ENCODE measurements at places on chromosomes 7 and 10.

DNA sequence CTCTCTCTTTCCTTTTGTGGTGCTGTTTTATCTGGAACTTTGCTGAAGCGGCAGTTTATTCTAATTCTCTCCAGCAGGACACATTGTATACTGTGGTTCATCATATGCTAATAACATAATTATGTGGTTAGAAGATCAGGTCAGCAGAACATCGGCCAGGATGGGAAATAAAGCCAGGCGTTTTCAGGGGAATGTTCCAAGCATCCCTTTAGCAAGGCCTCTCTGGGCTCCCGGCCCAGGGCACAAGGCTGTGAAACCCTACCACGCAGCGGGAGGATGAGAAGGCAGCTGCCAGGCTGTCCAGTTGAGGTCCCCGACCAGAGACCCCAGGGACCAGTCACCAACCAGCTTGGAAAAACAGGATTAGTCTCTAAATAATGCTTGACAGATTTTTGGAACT lies 112.2 kb upstream of the GALNT17 start:
- DNase-seq: no peak

GRCh38 chr7:55425141-55425752 lies 60.1 kb downstream of the LANCL2 start:
- DNase-seq: no peak

DNA sequence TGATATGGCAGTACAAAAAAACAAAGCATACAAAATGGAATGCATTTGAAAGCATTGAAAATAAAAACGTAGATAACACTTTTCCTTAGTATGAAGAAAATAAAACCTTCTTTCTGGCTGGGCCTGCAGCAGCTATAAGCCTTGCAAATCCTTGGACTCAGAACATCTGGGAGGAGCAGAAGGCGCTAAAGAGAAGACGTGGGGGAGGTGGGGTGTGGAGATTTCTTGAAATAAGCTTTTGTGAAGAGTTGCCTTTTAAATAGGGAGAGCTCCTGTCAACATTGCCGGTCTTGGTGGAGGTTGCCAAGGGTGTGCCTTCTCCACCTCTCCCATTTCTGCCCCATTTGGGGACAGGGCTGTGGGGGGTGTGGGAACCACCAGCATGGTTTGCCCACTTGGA lies 128.7 kb downstream of the TMEM178B start:
- DNase-seq: no peak

- no peak for DNase-seq
These were observed 17.2 kb downstream of the AKAP9 start for GRCh38 chr7:91957823-91958222.

GRCh38 chr7:63057265-63057664 lies 941.4 kb upstream of the ZNF722 start:
- DNase-seq: no peak

DNA sequence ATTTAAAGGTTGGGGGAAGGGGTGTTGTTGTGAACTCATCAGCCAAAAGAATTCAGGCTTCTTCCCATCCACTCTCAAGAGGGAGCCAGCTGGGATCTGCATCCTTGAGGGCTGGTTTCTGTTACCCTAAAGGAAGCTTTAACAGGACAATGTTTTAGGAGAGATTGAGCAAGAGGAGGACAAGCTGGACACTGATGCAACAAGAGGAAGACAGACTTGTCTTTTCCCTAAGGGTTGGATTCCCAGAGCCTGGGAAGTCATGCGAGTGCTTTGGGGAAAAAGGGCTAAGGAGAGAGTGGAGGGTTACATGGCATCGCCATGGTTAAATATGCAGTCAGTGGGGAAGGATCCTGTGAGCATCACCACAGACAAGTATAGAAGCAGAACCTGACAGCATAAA lies 47.6 kb upstream of the PDE1C start:
- DNase-seq: no peak

GRCh38 chr7:96729820-96730219 lies 20.2 kb upstream of the SEM1 start:
- no peak for DNase-seq

- DNase-seq: no peak
These were observed 13.4 kb downstream of the NOC3L start for GRCh38 chr10:94349327-94349726.

GRCh38 chr10:8463853-8464252 lies 409.4 kb downstream of the GATA3 start:
- no peak for DNase-seq

DNA sequence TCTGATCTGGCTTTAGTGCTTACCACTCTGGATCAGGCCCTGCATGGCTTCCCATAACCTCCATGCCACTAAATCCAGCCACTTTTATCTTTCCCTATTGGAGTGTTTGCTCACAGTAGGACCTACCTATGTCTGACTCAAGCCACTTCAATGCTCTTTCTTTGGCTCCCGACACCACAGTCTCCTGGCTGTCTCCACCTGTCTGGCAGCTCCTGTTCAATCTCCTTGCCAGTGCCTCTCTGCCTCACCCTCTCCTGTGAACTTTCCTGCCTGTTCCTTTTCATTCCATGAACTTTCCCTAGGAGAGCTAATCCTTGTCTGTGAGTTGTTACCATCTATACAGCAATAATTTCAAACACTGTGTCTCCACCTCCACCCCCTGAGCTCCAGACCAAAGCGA lies 82.6 kb upstream of the UCN3 start:
- no peak for DNase-seq

DNA sequence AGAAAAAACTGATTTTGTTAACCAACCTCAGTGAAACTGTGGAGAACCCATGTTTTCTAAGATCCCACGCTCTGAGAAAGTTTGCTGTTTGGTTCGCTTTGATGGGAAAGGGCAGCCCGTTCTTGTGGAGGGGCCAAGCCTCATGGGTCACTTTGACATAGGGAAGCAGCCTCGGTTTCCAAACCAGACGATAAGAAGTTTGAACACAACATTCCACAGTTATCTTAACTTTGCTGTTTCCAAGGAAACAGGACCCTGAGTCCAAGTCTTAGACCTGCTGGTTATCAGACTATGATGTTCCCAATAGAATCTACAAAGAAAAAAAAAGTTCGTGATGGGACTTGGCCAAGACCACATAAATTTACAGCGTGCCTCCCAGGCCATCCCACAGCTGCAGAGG lies 182.3 kb downstream of the NRP1 start:
- no peak for DNase-seq

- no peak for DNase-seq
These were observed 6.9 kb upstream of the MINDY4 start for GRCh38 chr7:30764030-30764975.

DNA sequence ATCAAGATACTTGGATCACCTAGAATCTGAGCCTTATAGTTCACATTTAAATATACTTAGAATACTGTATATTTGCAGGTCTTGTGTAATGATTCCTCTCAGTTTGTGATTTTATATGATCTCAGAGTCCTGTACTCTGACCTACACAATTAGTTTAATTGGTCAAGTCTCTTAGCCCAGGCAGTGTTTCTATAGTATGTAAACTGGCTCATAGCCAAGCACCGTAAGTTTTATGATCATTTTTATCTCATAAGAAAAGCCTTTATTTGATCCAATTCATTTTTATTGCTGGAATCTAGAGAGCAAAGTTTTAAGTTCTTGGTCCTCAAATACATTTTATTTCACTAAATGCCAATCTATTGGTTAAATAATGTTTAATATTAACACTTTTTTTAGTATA lies 242.2 kb downstream of the MALRD1 start:
- DNase-seq: no peak

DNA sequence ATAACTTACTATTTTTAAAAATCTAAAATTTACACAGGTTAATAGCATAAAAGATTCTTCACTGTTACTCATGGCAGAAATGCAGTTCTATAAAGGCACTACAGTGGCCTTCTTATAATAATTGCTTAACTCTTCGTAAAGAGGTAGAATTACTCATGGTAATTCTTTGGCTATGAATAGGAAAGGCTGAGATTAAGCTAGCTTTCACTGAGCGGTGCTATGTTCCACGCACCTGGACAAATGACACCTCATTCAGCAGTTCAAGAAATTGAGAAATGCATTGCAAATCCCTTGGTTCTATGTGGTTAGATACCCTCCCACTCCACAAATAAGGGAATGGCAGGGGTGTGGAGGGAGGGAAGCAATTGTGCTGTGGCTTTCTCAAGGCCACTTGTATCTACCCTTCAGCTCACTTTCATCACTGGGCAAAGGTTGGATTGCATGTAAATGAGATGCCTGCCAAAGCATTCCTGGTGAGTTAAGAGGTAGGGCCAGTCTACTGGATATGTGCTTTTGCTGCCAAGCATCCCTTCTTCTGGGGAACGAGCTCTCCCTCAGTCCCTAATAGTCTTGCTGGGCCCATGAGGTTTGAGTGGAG lies 210.9 kb downstream of the TEX36 start:
- no peak for DNase-seq

DNA sequence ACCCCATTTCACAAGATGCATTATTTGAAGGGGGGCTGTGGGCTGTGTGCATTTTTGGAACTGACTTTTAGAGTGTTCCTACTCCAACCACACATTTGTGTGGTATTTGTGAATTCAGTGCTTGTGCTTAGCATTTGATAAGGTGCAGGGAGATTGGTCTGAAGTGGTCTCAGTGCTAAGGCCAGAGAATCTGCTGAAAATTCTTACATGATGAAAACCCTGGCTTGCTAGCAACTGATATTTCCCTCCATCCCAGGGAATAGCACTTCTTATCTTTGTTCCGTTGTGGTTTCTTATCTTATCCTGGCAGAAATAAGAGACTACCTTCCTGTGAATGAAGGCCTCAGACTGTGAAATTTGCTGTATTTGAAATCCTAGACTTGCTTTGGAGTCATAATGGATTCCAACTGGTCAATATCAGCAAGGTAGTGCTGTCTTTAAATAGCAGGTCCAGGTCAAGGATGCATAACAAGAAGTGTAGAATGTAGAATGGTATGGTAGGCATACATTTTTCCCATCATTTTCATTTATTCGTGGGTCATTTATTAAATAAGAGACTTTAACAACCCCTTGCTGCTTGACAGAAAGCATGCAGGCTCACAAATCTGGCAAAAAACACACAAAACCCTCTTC lies 986.9 kb downstream of the REEP3 start:
- no peak for DNase-seq

- no peak for DNase-seq
These were observed 78.7 kb upstream of the ARID5B start for GRCh38 chr10:61822781-61823230.

DNA sequence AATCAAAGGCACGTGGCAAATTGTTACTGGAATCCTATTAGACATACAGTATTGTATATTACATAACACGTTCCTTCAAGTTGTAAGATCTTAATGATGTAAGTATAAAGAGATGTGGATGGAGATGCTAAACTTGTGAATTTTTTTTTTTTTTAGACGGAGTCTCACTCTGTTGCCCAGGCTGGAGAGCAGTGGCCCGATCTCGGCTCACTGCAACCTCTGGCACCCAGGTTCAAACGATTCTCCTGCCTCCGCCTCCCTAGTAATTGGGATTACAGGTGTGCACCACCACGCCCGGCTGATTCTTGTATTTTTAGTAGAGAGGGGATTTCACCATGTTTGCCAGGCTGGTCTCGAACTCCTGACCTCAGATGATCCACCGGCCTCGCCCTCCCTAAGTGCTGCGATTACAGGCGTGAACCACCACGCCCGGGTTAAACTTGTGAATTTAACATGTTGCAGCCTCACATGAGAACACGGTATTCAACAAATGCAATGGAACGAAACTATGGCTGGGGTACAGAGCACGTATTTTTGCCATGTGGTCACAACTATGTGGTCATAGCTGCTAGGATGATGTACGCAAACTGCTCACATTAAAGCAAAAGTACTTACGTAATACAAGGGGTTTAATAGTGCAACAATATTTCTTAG lies 818 bp upstream of the SUPV3L1 start:
- DNase-seq: no peak

GRCh38 chr7:138838166-138838565 lies 40.2 kb upstream of the ATP6V0A4 start:
- DNase-seq: no peak

- DNase-seq: no peak
These were observed 6.0 kb downstream of the TAS2R40 start for GRCh38 chr7:143227806-143228205.

- DNase-seq: no peak
These were observed 56.0 kb upstream of the MACROH2A2 start for GRCh38 chr10:69996611-69997010.

GRCh38 chr7:133550145-133550544 lies 297.3 kb downstream of the EXOC4 start:
- no peak for DNase-seq

DNA sequence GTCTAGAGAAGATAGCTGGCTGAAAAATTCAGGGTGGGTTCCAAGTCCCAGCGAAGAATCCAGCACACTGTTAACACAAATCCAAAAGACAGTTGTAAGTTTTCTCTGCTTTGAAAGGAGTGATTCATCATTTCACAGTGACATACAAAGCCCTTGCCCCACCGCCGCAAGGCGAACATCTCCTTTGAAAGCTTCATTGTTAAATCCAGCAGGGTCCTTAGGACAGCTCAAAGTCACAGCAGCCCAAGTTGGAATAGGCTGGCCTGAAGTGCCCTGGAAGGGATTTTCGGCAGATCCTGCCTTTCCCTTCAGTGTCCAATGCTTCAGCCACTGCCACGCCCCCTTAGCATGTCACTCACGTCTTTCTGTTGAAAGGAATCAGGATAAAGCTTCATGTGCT lies 526.1 kb downstream of the CALN1 start:
- no peak for DNase-seq

- no peak for DNase-seq
These were observed 44.0 kb downstream of the ADK start for GRCh38 chr10:74194999-74195398.

DNA sequence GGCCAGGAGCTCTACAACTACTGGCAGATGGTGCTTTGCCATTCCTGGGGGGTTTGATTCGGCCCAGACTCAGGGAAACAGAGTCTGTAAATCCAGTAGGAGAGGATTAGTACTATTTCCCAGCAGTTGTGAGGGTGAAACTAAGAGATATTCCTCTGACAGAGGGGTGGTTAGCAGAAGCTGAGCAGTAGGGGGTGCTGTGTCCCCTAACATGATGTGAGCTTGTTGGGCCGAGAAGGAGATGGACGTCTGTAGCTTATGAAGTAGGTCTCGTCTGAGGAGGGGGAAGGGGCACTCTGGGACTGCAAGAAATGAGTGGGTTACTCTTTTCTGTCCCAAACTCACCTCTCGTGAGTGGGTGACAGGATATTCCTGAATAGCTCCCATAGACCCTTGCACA lies 179.2 kb upstream of the MBL2 start:
- no peak for DNase-seq

- DNase-seq: no peak
These were observed 66.4 kb downstream of the HK1 start for GRCh38 chr10:69344591-69345252.

- DNase-seq: no peak
These were observed 47.4 kb downstream of the ATOH7 start for GRCh38 chr10:68184546-68184945.

- DNase-seq: no peak
These were observed 40.9 kb downstream of the ARL5B start for GRCh38 chr10:18699849-18700840.

Measured in dorsolateral prefrontal cortex (tissue), 122 donors.